ENCODE measurements at places on chromosomes 2 and 18. TPM values are rescaled to one million over a fixed set of nuclear protein-coding genes. Genes with fewer than 3 reads are reported as not detected.

DNA sequence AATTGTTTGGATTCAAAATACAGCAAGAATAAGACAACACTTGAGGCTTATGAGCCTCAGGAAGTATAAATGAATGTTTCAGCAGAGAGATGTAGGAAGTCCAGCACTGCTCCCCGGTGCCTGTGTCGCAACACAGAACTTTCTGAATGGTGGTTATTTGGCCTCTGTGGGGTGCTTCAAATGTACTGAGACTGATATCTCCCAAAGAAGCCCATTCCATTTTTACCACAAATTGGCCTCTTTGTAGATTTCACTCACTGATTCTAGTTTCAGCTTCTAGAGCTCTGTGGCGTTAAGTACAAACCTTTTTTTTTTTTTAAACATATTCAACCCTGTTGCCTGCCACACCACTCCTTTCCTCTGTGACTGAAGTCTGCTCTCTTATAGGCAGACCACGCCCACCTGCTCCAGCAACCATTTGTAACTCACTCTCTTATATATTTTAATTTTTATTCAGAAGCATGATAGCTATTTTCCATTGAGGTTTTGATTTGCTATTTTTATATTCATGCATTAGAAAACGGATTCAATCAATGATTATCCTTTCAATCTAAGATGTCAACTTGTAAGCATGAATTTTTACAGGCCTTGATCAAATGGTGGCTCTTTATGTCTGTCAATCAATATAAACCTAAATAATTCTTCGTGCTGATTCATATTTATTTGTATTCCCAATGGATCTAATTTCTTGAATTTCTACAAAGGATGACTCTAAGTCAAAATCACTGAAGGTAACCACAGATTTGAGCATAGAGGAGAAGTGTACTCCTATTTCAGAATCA lies 277.1 kb upstream of the CCDC68 start:
- H3K4me1 ChIP-seq = peaks cover 9% of the 10 kb centered on the region
- H3K27ac ChIP-seq = no peak overlapping the region
- no peak for DNase-seq
- H3K27me3 ChIP-seq = no peaks in the 10 kb centered on the region
- H3K4me3 ChIP-seq = no peak overlapping the region

DNA sequence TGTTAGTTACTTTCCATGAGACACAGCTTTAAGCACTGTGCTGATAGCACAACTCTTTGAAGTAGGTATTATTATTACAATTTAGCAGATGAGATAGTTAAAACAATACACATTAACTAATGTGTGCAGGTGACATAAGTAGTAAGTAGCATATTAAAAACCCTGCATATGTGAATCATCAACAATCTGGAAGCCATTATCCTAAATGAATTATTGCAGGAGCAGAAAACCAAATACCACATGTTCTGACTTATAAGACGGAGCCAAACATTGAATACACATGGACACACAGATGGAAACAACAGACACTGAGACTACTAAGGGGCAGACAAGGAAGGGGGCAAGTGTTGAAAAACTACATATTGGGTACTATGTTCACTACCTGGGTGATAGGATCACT lies 300.3 kb upstream of the GULP1 start:
- no peak for DNase-seq
- no peaks in the 10 kb centered on the region for H3K27me3 ChIP-seq
- H3K4me1 ChIP-seq = peaks cover 8% of the 10 kb centered on the region
- H3K36me3 ChIP-seq = no peaks in the 10 kb centered on the region
- no peak overlapping the region for H3K27ac ChIP-seq

DNA sequence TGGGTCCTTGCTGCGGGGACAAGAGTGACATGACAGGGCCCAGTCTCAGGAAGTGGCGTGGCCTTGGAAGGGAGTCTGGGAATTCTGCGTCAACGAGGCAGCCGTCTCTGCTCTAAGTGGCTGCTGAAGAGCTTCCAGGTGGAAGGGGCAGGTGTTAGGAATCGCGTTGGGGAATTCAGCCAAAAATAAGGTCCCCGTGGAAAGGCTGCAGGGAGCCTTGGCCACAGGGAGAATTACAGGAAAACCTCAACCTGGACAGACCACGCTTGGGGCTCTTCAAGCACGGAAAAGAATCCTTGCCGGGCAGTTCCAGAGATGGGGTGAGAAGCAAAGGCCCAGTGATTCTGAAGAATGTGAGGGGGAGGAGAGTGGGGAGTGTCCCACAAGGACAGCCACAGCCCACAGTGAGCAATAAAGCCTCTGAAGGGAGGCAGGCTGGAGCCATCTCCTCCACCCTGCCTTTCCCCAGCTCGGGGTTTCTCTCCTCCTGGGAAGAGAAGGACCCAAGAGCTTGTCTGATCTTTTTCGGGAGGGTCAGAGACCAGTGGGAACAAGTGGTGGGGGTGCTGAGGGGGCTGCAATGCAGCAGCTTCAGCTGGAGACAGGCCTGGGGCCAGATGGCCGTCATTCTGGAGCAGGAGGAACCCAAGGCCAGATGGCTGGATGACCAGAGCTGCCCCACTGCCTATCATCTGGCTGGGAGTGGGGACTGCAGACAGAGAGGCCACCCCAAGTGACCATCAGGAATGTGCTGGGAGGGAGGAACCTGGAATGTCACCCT lies 106.4 kb upstream of the SMAD2 start:
- H3K27ac ChIP-seq = no peak overlapping the region
- no peaks in the 10 kb centered on the region for H3K36me3 ChIP-seq
- H3K4me3 ChIP-seq = no peak overlapping the region
- no peaks in the 10 kb centered on the region for H3K4me1 ChIP-seq
- H3K27me3 ChIP-seq = no peaks in the 10 kb centered on the region

GRCh38 chr2:110120171-110121051 lies 4.8 kb upstream of the MALL start:
- no peak for DNase-seq
- no peaks in the 10 kb centered on the region for H3K27me3 ChIP-seq
- no peak overlapping the region for H3K4me3 ChIP-seq
- H3K4me1 ChIP-seq = peaks cover 7% of the 10 kb centered on the region
- H3K27ac ChIP-seq = no peak overlapping the region
- H3K36me3 ChIP-seq = no peaks in the 10 kb centered on the region

DNA sequence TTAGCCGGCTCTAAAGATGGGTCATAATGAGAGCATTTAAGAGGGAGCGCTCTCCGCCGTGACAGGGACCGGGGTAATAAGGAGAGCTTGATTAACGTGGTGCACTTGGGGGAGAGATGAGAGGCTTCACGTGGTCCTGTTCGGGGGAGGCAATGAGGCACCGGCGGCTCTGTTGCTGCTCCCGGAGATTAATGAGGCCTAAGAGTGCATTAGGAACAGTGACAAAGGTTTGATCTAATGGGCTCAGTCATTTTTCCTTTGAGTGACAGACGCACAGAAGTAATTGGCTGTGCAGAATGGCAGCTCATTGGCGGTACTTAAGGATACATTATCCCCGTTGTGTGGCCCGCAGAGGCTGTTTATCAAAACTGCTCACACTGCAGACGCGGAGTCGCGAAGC lies 250.7 kb downstream of the GBX2 start:
- H3K27me3 ChIP-seq = no peaks in the 10 kb centered on the region
- no peaks in the 10 kb centered on the region for H3K36me3 ChIP-seq
- H3K4me3 ChIP-seq = no peak overlapping the region
- H3K27ac ChIP-seq = no peak overlapping the region
- DNase-seq = no peak
- H3K4me1 ChIP-seq = no peaks in the 10 kb centered on the region

- H3K4me1 ChIP-seq = no peaks in the 10 kb centered on the region
- no peaks in the 10 kb centered on the region for H3K36me3 ChIP-seq
Observed at GRCh38 chr2:129113776-129114175, 795.1 kb upstream of the HS6ST1 start.

DNA sequence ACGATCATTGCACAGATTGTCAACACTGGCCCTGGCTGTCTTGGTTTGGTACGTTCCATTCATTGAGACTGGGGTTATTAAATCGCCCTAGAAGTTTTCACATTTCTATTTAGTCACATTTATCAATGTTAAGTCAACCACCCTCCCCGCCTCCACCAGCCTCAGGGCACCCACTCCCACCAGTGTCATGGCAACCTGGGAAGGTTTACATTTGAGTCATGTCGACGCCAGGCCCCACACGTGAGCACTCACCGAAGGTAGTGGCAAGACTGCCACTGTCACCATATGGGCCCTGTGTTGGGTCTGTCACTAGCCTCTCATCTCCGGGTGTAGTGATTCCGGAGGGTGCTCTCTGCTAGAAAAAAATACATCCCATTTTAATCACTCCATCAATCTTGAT lies 194.2 kb downstream of the TWIST2 start:
- H3K36me3 ChIP-seq = no peaks in the 10 kb centered on the region
- DNase-seq = no peak
- no peaks in the 10 kb centered on the region for H3K27me3 ChIP-seq

- H3K27me3 ChIP-seq = no peaks in the 10 kb centered on the region
- no peaks in the 10 kb centered on the region for H3K36me3 ChIP-seq
- no peak for DNase-seq
- no peak overlapping the region for H3K27ac ChIP-seq
Observed at GRCh38 chr2:11711751-11712150, 34.7 kb upstream of the LPIN1 start.

PDE1A gene
- total RNA-seq = 0.44 TPM

CFAP221 gene
- 0.60 TPM for total RNA-seq

TEX44 gene
- not detected for total RNA-seq

ETAA1 gene
- total RNA-seq = 12.4 TPM

TRIP12 gene
- 115 TPM for total RNA-seq

MOB4 gene
- 31.1 TPM for total RNA-seq

OR6B2 gene
- total RNA-seq = not detected

FOXD4L1 gene
- 0.73 TPM for total RNA-seq
